Suppressor macrophage treated with lipopolysaccharide for 1 hour (primary cell): ENCODE measurements at places on chromosomes 7 and 10.

- DNase-seq = no peak
Measured at GRCh38 chr7:47648275-47648925, 66.5 kb upstream of the TNS3 start.

- no peak for DNase-seq
Measured at GRCh38 chr7:50735333-50735732, 47.4 kb downstream of the GRB10 start.

DNA sequence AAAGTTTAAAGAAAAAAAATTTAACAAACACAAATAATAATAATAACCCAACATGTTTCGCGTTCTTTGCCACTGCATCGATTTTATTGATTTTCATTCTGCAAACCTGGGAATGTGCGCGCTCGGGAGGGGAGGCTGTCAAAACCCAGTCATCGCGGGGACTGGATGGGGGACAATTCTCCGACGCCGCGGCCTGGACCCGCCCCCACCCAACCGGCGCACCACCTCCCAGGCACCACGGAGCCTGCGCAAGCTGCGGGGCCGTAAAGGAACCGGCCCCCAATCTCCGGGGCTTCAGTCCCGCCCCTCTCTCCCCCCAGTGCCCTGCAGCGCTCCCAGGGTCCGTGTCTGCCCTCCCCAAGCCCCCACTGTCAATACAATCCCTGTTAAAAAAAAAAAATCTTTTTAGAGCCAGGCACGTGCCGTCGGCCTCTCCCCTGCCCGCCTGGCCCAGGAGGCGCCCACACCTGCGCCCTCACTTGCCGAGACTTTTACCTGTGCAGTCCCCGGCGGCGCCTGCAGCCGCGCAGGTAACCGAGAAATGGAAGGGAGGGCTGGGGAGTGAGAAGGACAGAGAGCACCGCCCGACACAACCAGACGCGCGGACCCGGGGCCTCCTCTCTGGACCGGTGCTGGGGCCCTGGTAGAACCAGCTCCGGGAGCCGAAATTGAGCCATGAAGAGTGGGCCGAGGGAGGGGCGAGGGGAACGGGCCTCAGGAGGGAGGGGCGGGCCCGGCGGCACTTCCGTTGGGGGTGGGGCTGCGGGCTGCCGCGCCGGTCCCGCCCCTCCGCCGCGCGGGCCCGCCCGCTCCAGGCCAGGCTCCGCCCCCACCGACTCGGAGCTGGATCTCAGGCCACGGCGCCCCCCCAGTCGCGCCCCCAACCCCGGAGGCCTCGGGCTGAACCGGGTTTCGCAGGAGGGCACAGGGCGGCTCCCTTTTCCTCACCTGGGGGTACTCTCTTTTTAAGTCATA, 7.6 kb upstream of the ZNF503 start:
- DNase-seq = peak; percentile 74

- DNase-seq = no peak
Measured at GRCh38 chr7:100773491-100773890, 40.1 kb downstream of the ZAN start.

GRCh38 chr10:19283285-19283684, 234.7 kb downstream of the MALRD1 start:
- no peak for DNase-seq

GRCh38 chr10:132685101-132685891, 100.7 kb downstream of the NKX6-2 start:
- DNase-seq = peak; percentile 30

GRCh38 chr10:22803261-22803885, 89.0 kb upstream of the PIP4K2A start:
- DNase-seq = no peak
